ENCODE measurements at places on chromosomes 12 and 14. TPM values are rescaled to one million over a fixed set of nuclear protein-coding genes. Genes with fewer than 3 reads are reported as not detected.

GRCh38 chr14:53478174-53478573 lies 325.1 kb upstream of the DDHD1 start:
- DNase-seq = no peak

GRCh38 chr12:92654929-92655328 lies 47.9 kb upstream of the PLEKHG7 start:
- no peak for DNase-seq

- DNase-seq = no peak
Observed at GRCh38 chr12:9109213-9109522, 6.6 kb downstream of the A2M start.

DNA sequence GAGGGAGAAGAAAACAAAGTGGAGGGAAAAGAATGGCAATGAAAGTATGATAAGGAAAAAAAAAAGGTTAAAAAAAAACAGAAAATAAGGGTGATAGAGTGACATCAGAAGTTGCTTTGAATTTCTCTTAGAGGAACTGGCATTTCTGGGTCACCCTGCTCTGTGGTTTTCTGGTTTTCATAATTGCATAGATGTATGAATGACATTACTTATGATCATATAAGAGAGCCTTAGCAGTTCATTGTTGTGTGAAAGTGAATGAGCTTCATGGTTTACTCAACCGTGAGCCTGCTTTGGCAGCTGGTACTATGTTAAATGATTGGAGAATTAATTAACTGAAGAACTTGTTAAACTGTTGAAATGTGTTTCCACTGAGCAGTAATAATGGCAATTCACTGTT lies 336.4 kb upstream of the FBXO33 start:
- no peak for DNase-seq

GRCh38 chr14:102239231-102239630 lies 65.7 kb downstream of the MOK start:
- DNase-seq = no peak

- DNase-seq = peak; percentile 59
Observed at GRCh38 chr12:110266980-110267620, 13.9 kb upstream of the ATP2A2 start.

- no peak for DNase-seq
Observed at GRCh38 chr14:81400202-81400678, at the start of gene STON2. STON2 (minus strand) TSS chr14:81400324; CDS start chr14:81398382, 1,942 bp downstream.

DNA sequence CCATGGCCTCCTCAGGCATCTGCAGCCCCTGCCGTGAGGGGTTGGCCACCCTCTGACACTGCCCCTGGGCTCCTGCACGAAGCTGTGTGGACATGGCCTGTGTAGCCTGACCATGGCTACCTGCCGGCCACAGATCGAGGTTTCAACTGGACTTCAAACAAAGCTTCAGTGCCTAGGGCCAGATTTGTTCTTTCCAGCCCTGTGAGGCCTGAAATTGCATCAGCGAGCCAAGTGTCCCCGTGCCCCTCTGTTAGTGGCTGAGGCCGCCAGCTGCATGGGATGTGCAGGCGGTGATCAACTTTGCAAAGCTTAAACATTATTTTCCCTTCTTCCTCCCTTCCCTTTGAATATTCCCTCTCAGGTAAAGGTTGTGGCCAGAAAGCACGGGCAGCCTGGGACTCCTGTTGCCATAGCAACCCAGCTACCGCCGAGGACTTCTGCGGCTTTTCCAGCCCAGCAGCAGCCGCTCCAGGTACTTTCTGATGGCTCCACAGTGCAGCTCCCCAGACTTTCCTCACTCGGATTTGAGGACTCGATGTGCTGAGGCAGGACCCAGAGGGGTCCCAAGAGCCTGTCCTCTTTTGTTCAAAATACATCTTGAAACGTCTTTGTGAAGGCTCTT lies 35.8 kb downstream of the DDX51 start:
- no peak for DNase-seq

DNA sequence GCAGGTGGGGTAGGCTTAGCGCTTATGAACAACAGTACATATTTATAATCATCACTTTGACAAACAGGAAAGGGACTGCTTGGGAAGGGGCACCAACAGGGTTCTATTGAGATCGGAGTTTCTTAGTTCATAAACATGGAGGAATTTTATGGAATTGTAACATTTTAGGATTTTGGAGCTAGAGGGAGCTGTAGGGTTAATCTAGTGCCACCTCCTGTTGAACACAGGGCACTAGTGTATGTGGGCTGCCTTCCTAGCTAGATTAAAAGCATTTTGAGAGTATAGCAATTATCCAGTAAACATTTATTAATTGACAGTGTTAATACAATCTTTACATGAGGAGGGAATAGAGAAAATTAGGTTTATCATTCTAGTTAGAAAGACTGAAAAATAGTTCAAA lies 23.1 kb upstream of the TBC1D30 start:
- DNase-seq = no peak

DNA sequence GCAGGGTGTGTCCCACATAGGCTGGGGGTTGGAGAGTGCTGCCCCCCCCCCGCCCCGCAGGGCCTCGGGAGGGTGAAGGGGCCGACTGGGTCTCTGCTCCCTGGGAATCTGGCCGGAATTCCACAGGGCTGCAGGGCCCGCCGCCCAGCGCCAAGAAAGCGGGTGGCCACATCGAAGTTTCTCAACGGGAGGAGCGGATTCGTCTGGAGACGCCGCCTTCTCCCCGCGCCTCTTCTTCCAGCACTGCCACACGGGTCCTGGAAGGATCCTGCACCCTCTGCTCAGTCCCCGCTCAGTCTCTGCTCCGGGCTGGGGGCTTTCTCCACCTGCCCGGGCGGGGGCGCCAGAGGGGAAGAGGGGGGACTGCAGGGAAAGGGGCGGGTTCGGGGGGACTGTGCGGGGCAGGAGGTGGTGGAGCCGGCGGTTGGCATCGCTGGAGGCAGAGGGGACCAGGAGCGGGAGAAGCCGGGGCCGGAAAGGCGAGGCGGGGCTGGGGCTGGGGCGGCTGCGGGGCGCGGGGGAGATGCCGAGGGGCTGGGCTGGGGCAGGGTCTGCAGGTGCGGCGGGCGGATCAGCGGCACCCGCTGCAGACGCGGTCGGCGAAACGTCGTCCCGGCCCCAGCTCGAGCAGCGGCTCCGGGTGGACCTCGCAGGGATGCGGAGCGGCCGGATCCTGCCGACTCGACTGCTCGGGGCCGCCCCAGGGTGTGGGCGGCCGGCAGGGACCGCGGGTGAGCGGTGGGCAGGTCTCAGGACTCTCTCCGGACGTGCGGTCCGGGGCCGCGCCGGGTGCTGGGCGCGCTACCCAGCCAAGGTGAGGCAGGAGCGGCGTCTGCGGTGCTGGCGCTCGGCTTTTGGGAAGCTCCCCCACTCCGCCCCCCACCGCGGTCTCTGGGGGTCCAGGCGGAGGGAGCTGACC lies 811.4 kb upstream of the TMEM132C start:
- DNase-seq = no peak

DNA sequence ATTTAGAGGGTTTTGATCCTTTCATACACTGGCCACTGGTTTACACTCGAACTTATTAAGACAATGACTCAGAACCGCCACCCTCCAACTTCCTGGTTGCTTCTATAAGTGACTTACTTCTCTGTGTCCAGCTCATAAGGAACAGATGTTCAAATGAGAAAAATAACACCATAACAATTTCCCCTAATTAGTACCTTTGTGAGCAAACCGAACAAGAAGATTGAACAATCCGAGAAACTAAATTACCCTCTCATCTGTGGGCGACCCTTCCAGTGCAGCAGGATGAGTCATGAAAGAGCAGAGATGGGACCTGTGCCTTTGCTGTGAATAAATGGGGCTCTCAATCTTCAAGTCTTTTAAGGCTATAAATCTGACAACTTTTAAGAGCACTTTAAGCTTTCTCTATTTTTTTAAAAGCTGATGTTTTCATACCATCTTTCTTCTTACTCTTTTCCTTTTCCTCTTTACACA lies 146.8 kb upstream of the RASSF8 start:
- DNase-seq = no peak

- DNase-seq = no peak
Observed at GRCh38 chr12:91143206-91143605, 31.9 kb upstream of the LUM start.

- no peak for DNase-seq
Observed at GRCh38 chr14:90361865-90362557, 30.3 kb upstream of the NRDE2 start.

DNA sequence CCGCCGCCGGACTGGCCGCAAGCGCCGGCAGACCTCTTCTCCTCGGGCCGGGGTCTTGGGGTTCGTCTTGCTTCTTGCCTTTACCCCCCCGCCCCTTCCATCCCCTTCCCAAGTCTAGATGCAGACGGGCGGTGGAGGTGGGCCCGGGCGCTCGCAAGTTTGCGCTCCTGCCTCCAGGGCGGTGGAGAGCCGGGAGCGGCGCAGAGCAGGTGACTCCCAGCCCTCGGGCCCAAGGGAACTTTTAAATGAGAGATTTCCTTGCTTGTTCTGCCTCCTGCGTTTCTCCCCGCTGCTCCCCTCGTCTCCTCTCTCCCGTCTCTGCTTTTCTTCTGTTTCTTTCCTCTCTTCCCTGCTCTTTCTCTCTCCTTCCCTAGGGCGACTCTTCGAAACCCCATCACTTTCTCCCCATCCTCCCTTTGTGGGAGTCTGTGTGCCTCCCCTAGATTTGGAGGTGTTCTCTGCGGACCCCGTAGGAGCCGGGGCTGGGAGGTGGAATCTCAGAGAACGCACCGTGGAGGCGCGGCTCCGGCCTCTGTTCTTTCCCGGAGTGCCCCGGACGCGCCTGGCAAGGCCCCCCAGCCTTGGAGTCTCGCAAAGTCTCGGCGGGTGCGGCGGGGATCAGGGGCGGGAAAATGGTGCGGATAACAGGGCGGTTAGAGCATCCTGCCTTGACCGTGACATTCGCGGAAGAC lies 114.7 kb upstream of the MYL2 start:
- no peak for DNase-seq

- DNase-seq = no peak
Observed at GRCh38 chr12:57954768-57955167, 13.4 kb downstream of the ATP23 start.

- no peak for DNase-seq
Observed at GRCh38 chr12:79141776-79142175, 277.2 kb downstream of the SYT1 start.

The CD27 gene
- 0.26 TPM for total RNA-seq

The VRTN gene
- total RNA-seq = not detected

The CLEC14A gene
- 27.5 TPM for total RNA-seq

Data from urinary bladder (tissue), 4 donors.